ENCODE measurements at places on chromosomes 7 and 10.

- peak; percentile 70 for DNase-seq
These were observed 40.0 kb upstream of the SORBS1 start for GRCh38 chr10:95601116-95601719.

DNA sequence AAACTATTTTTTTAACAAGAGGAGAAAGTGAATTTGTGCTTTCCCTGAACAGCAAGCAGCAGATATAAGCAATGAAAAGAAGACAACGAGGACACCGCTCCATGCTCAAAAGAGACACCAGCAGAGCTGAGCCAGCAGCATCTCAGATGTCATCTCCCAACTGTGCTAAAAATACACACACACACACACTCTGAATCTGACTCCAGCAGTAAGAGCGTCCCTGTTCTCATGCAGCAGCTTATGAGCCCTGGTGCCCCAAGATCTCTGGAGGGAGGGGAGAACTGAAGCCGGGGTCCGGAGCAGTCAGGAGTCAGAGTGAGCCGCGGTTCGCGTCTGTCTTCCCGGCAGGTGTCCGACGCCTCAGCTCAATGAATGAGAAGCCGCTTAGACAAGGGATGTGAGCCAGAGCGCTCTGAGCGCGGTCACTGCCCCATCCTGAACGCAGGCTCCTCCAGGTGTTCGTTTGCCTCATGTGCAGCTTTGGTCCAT, 49.2 kb downstream of the SVIL start:
- no peak for DNase-seq

GRCh38 chr10:15789793-15790525, 70.2 kb upstream of the ITGA8 start:
- no peak for DNase-seq

- peak; percentile 10 for DNase-seq
These were observed 18.7 kb downstream of the TAS2R40 start for GRCh38 chr7:143240291-143241168.

DNA sequence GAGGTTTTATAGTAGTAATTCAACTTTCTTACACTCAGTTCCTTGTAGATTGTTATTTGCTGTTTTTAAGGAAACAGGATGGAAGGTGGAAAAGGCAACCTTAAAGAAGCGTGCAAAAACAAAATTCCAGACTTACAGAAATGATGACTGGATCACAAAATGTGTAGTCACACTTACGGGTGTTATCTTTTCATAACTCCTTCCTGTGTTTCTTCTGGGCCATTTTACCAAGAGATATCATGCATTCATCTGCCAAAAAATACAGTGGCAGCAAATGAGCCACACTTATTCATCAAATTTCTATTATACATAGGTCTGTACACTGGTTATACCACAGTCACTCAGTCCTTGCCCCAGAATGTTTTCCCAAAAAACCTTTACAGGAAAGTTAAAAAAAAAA, 94.3 kb upstream of the IL6 start:
- DNase-seq = no peak

- DNase-seq = no peak
These were observed 954.7 kb upstream of the ZNF722 start for GRCh38 chr7:63043657-63044543.

DNA sequence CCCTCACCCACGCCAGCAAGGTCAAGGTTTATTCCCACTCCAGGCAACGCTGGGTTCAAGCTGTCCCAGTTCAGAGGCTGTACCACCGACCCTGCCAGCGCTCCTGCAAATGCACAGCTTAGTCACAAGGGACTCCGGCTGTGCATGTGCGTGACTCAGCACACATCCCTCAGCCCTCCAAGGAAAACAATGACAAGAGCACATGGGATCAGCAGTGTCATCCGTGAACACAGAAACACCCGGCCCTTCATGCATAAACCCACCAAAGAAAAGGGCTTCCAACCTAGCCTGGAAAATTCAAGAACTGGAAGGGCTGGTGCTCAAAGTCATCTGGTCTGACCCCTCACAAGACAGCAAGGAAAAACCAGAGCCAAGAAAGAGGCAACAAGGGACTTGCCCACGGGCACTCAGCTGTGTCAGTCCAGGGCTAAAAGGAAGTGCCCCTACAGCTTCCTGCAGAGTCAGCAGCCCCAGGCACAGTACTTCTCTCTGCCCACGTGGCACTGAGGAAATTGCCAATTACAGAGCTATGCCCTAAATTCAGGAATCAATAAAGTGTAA, 106.1 kb downstream of the KCNMA1 start:
- DNase-seq = peak; percentile 78

DNA sequence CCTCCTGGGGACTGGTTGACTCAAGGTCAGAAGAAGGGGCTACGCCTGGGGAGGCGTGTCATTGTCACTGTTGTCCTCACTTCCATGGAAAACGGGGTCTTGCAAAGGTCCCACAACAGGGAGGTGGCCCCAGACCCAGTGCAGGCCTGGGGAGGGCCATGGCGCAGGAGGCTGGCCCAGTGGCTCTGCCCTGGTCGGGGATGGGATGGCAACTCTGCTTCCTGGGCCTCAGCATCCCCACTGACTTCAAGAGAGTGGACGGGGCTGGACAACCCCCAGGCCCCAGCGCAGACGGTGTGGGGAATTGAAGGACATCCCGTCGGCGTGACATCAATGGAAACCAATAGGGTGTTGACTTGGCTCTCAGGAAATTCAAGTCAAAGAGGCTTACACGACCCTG, 35.2 kb downstream of the MICALL2 start:
- no peak for DNase-seq

DNA sequence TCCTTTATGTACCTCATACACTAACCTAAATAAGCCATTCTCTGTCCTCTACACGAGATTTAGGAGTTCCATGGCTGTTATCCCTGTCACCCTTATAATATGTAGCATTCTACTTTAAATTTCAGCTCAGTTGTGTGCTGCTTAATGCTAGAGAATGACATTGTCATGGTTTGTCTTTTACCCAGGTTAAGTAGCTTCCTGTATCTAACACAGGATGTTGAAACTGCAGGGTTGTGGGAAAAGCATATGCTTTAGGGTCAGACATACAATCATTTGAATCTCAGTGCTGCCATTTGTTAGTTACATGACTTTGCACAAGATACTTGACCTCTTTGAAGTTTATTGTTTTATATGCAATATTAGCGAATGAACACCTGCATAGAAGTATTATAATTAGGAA, 235.1 kb upstream of the CACNA2D1 start:
- no peak for DNase-seq

DNA sequence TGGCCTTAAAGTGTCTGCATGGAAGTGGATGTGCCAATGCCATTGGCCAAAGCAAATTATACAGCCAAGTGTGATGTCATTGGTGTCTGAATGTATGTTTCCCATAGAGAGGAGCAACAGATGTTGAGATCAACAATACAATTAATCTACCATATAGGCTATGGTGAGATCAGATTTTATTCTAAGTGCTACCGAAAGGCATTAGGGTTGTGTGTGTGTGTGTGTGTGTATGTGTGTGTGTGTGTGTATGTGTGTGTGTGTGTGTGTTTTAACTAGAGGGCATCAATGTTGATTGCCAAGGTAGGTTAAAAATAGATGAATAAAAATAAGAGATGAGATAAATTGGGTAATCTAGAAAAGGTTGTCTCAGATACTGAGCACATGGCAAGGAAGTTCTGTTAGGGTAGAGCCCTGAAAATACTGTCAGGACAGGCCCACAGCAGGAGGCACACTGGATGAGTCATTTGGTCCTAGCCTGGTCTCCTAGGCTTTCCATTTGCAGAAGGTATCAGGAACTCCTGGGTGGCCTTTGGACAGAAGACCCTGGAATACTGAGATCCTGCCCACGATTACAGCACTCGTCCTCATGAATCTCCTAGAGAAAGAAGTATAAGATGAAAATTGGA, 446.0 kb upstream of the PODXL start:
- no peak for DNase-seq

GRCh38 chr7:70421319-70421718, 710.6 kb upstream of the GALNT17 start:
- no peak for DNase-seq

- DNase-seq = no peak
These were observed 3.3 kb downstream of the TSGA13 start for GRCh38 chr7:130683026-130683425.

DNA sequence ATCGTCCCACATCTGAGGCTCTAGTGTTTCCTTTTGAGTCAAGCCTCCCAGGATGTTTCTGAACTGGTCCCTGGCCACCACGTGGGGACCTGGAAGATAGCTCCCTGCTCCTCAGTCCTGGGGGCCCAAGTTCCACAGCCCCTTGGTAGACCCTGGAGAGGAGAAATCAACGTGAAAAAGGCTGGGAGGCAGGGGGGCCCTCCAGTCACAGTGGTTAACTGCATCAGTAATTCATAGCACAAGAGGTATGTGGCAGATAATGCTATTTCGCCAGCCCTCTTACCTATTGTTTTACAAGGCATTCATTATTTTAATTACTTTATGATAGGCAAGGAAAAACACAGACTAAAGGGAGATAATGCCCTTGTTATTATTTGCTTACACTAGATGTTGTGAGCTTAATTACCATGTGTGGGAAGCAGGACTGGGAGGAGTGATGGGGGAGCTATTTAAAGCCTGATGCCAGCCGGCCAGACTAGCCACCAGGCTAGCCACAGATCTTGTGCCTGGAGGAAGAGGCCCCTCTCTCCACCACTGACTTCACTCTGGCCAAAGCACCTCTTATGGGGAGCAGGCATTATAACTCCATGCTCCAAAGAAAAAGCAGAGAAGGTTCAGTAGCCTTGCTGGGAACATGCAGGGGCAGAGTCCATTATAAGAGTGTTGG, 230.7 kb downstream of the KCNMA1 start:
- DNase-seq = no peak

DNA sequence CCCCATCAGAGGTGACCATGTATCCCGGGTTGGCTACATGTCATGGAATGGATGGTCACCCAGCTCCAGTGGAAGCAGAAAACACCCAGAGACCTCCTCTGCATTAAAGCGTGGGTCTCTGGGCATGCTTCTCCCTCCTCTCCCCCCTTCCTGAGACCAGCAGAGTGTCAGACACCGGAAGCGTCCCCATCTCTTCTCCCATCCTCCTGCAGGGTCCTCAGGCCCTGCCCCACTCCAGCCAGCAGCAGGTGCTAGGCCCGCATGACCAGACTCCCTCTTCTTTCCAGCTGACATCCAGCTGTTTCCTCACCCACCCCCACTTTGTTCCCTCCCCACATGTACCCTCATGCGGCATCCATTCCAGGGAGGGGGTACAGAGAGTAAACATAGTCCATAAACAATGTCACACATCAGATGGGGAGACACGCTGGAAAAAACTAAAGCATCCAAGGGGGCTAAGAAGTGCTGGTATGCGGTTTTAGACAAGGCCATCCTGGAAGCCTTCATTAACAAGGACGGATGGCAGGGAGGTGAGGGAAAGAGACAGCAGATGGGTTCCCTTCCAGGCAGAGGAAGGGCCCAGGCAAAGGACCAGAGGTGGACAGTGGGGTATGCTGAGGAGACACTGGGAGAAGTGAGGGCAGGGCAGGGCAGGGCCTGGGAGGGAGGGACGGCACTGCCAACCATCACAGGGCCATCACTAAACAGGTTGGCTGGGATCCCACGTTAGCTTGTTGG, 12.5 kb upstream of the SLC18A3 start:
- DNase-seq = no peak

Data from SW 1271 (cell line).